ENCODE measurements at places on chromosomes 16 and 17.

- DNase-seq, result no peak
Measured at GRCh38 chr17:27384261-27384701, 72.0 kb upstream of the KSR1 start.

GRCh38 chr16:52819808-52820207 is 232.9 kb downstream of the CHD9NB start:
- DNase-seq, result no peak

GRCh38 chr16:50124769-50125168 is 28.3 kb upstream of the TENT4B start:
- DNase-seq, result no peak

DNA sequence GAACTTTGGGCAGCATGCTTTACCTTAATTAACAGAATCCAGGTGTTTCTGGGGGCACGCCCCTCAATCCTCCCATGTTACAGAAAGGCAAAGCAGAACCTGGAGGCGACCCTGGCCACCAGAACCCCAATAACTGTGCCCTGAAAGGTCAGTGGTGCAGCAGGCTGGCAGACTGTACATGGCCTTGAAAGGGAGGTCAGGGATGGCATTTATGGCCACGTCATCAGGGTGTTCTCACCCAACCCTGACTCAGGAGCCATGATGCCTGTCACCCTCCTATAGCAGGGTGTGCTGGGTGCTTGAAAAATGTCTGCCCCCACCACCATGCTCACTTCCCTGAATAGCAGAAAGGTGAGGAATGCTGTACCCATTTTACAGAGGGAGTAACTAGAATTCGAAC is 177.7 kb downstream of the TMEM132E start:
- DNase-seq, result no peak

DNA sequence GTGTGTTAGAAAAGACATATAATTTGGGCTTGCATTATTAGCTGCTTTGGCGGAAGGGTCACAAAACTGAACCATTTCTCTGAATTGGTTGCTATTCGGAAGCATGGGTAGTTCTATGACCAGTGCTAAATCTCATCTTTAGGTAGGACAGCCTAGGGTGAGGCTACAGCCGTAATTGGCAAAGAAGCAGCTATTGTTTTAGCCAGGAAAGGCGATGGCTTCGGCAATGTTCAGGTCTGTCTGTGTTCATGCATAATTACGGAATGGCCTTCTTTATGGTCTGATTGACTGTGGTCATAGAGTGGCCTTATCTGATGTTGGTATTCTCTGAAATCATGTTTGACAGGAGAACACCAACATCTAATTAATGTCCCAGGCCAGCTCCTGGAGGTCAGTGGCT is 368.4 kb upstream of the HSBP1 start:
- no peak for DNase-seq

DNA sequence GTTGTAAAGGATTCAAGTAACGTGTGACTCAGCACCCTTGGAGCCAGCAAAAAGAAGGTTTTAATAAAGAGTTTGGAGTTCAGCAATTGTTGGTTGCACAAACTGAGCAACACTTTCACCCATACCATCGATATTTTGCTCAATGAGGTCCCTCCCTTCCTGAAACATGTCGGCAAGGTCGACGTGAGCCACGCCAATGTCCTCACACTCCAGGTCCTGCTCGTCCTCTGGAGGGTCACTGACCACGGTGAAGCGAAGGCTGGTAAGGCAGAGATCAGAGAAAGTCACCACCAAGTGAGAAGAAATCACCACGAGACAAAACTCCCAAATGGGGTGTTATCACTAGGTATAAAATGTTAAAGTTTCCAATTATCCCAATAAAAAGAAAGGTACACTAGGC is 98.3 kb downstream of the RPGRIP1L start:
- DNase-seq, result no peak

- DNase-seq, result no peak
Measured at GRCh38 chr16:88809676-88810165, 2.0 kb downstream of the APRT start.

- no peak for DNase-seq
Measured at GRCh38 chr16:85767531-85767930, 16.6 kb upstream of the C16orf74 start.

Measured in stimulated activated CD4-positive, alpha-beta T cell treated with anti-CD3 and anti-CD28 coated beads, Interleukin-12 subunit alpha, Interleukin-12 subunit beta, amount 100 ng/mL, for 24 hours (primary cell).